ENCODE measurements at places on chromosomes 4 and X.

GRCh38 chr4:155371432-155372043, 5.2 kb downstream of the MAP9 start:
- peak; percentile 46 for DNase-seq

DNA sequence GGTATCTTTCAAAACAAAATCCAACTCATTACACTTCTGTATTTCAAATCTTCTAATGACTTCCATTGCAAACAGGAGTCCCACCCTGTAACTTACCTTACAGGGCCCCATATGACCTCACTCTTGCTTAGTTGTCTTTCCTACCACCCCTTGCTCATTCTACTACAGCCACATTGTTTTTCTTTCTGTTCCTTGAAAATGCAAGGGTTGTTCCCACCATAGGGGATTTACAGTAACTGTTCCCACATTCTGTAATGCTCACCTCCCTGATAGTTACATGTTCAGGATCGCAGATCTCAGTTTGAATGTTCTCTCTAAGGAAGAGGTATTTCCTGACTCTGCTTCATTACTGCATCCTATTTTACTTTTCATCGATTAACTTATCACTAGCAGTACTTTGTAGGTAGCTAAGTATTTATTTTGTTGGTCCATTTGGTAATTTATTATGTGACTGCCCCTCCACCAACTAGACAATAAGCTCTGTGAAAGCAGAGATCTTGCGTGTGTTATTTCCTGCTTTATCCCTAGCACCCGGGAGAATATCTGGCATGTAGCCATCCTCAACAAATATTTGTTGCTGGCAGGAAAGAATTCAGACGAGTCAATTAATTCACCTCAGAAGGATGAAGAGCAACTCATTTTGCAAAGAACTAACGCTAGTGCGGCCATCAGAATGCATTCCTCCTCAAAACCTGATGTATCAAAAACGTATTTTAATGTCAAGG, 21.4 kb downstream of the MAOB start:
- no peak for DNase-seq

DNA sequence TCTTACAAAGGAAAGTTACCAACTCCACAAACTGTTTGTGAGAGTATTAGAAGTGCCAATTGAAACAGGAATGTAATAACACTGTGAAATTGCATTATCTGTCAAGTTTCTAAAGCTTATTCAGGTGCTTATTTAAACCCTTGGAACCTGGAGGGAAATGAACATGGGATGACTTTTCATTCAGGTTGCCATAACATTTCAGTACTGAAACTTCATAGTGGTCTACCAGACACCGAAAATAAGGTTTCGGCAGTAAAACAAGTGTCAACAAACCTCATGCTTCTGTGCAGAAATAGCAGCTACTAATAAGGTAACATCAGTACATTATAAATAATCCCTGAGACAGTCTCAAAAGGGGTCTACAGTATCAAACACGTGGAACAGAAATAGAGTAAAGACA, 890.7 kb upstream of the INTU start:
- DNase-seq = no peak

DNA sequence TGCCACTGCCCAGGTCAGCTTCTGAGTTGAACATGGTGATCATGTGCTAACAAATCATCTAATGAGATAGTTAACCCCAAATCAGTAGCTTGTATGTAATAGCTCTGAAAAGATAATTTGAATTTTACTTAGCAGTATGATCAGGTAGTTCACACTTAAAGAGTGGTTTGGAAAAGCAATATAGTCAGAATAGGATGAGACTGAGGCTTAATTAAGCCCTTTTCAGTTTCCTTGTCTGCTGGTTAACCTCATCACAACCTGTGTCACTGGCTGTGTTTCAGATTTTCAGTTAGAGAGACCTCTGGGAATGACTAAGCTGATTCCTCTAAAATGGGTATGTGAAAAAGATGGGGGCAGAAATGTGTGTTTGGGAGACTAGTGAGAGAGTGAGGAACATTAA, 38.1 kb downstream of the GPR174 start:
- no peak for DNase-seq

DNA sequence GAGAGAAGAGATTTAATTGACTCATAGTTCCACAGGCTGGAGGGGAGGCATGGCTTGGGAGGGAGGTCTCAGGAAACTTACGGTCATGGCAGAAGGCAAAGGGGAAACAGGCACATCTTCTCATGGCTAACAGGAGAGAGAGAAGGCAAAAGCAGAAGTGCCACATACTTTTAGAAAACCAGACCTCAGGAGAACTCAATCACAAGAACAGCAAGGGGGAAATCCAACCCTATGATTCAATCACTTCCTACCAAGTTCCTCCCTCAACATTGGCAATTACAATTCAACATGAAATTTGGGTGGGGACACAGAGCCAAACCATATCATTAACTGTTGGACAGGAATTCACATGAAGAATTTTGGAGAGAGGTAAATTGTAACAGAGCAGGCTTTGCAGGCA, 485.3 kb upstream of the PITX2 start:
- no peak for DNase-seq
